ENCODE measurements at places on chromosomes 3 and 15.

- no peak for DNase-seq
These were observed 14.0 kb downstream of the CLDN16 start for GRCh38 chr3:190401963-190402362.

DNA sequence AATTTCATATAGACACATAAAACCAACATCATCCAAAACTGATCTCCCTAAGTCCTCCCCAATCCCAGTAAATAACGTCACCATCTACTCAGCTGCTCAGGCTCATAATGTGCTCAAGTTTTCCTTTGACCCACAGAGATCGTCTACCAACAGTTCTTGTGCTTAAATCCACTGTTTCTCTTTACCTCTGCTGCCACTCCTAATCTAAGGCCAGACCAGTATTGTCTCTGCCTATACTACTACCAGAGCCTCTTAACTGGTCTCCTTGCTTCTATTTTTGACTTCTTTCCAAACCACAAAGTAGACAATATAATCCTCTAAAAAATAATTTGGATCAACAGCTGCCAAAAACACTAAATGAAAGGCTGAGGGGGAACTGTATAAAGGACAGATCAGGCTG is 65.3 kb downstream of the CLASP2 start:
- no peak for DNase-seq

GRCh38 chr3:111846717-111847116 is 12.3 kb upstream of the PHLDB2 start:
- DNase-seq, result peak; percentile 61

DNA sequence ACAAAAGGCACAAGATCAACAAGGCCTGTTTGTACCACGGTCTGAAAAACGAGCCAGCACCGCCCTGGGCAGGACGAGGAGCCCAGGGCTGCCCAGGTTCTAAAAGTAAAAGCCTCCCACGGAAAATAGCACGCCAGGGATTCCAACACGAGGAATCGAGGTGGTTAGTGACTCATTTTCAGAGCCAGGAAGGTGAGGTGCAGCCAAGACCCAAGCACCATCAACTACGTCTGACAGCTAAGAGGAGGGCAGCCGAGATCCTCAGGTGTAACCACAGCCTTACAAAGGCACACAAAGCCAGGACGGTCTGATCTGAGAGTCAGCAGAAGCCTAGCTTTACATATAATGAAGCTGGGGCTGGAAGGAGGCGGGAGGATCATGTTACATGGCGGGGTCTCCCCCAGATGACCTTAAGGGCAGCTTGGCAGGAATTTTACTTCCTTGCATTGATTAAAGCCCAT is 52.5 kb downstream of the ATP10A start:
- DNase-seq, result no peak

GRCh38 chr3:158935846-158936245 is 134.0 kb downstream of the MFSD1 start:
- peak; percentile 7 for DNase-seq

DNA sequence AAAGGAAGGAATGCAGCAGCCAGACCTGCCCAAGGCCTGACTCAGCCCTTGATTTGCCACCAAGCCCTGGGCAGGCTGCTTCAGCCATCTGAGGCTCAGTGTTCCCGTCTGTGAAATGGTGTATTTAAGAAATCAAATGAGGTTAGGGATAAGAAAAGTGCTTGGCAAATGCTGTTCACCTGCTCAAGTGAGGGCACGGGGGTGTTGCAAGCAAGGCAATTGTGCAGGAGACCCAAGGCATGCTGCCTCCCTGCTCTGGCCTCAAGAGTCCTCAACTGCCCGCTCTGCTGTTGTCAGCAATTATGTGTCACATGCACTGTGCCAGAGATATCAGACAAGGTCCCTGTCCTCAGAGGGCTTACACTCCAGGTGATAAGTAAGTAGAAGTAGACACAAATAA is 101.8 kb downstream of the TPRA1 start:
- no peak for DNase-seq

- DNase-seq, result no peak
These were observed 14.9 kb downstream of the NME9 start for GRCh38 chr3:138314751-138315150.

GRCh38 chr15:85312929-85313331 is 67.5 kb upstream of the AKAP13 start:
- no peak for DNase-seq

DNA sequence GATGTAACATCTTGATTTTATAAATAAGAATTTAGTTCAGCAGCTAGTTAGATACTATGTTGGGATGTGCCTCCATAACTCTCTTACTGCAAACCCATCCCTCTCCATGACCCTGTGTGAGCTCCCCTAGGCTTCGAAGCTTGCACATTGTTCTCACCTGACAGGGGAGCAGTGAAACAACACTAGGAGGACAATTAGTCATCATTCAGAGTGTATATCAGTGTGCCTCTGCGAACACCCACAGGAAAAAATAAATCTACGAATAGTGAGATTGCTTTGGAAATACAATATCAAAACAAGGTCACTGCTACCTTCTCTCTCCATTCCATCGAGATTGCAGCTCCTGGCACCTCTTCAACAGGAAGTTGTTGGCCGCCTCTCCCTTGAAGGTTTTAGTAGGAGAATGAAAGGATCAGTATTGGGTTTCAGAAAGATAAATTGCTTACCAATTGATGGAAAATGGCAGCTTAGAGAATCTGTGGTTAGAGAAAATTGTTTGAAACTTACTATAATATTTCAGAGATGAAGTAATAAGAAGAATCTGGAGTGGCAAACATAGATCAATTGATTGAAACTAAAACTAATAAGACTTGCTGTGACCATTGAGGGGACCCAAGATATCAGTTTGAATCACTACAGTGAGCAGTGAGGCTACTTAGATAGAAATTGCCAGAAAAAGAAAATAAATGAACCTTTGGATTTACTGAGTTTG is 103.2 kb downstream of the CHL1 start:
- no peak for DNase-seq

DNA sequence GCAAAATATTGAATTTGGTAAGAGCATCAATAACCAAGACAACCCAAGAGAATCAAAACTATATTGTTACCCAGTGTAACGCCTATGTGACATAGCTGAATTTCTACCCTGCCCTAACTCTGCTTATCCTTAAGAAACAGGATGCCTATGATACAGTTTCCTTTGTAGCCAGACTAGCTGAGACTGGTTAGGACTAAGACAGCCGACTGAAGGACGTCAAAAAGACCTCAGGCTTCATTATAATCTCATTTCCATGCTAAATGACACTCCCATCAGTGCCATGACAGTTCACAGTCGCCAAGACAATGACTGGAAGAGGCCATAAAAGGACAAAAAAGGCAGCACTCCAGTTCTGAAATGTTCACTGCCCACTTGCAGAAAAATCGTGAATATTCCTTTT is 66.8 kb downstream of the GBE1 start:
- DNase-seq, result no peak

DNA sequence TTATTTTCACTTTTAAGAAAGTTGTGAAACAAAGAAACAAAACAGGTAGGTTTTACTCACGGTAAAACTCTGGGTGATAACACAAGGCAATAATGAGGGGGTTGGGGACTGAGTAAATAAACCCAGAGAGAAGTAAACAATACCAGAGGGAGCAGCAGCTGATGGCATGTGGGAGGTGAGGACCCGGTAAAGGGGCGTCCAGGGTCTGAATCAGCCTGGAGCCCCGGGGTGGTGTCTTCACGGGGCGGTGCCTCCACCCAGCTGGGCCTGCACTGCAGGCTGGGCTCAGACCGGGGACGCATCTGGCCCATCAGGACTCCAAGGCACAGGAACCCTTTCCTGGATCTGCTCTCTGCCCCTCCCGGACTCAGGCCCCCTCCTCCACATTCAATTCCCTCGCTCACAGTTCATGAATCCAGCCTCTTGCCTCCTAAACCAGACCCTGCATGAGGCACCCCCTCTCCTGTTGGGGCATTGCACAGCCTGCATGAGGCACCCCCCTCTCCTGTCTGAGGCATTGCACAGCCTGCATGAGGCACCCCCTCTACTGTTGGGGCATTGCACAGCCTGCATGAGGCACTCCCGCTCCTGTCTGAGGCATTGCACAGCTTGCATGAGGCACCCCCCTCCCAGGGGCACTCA is 73.9 kb upstream of the MFGE8 start:
- no peak for DNase-seq

DNA sequence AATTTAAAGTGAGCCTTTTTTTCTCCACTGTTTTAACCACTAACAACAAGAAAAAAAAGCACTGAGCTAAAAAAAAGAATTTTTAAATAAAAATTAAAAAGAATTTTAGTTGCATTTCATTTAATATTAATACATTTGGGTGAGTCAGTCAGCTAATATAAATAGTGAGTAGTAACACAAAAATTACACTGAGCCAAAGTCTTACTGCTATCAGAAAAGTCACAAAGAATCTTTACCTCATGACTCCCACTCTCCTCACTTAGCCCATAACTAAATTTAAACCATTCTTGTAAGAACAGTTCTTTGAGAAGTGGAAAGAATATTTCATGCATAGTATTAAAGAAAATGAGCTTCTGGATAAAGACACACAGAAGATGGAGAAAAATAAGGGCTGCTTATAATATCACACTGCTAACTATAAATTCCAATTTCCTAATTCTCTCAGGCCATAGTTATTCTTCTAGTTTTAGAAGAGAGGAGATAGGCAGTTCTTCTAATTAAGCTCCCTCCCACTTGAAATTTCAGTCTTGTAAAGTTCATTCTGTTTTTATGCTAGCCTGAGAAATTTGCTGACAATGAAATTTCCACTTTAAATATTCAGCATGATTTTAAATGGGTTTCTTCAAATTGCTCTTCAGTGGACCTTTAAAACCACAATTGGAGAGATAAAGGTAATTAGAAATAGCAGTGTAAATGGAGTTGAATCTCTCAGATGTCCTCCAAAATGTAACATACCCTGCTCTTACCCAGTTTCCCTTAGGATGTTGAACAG is 17.6 kb downstream of the SHQ1 start:
- no peak for DNase-seq

- DNase-seq, result no peak
These were observed 29.9 kb upstream of the CCDC80 start for GRCh38 chr3:112670824-112671223.

DNA sequence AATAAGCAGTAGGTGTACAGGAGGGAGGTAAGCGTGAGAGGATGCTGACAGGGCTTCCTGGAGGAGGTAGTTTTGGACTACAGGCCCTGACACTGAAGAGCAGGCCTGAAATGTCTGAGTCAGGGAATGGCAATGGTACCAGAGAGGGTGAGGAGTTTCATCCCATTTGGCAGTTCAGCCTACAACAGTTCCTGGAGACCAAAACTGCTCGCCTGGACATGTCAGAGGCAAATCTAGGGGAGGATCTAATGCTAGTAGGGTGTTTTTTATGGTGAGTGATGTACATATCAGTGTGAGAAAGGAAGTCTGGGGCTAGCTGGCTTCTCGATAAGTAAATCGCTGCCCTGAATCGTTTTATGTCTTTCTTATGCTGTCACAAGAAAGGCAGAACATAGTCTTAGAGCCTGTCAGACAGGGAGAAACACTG is 13.8 kb upstream of the TNFSF10 start:
- DNase-seq, result no peak

DNA sequence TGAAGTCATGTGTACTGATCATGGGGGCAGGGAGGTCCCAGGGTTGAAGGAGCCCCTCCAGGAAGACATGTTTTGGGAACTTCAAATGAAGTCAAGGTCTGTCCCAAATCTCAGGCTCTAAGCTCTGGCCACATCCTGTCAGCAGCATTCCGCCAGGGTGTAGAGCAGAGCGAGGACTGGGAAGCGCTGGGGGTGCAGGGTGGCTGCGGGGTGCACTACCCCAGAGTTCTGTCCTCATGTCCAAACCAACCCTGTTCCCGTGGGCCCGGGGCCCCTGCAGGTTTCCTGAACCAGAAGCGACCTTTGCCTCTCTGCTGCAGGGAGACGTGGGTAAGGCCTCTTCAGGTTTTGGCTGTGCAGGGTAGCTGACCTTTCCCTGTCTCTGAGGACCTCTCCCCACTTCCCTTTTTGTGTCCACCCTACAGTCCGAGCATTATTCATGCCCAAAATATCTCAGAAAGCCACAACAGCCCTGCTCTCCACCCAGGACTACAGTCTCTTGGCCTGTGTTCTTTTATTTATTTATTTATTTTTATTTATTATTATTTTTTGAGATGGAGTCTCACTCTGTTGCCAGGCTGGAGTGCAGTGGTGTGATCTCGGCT is 26.6 kb upstream of the FLNB start:
- DNase-seq, result no peak

- DNase-seq, result no peak
These were observed 567 bp downstream of the TICRR start for GRCh38 chr15:89575656-89576416.

DNA sequence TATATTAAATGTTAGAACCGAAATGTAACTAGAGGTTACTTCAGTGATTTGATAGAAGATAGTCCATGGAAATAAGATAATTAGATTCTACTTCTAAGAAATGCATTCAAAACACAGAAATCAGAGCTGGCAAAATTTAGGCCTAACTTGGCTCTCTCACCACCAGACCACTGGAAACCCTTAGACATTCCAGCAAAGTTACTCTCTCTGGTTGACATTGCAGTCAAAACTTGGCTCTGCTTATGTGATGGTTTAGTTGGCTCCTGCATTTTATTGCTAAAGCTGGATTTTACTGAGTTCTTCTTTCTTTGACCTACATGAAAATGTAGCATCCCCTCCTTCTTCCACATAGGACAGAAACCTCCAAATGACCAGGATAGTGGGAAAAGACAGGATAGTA is 35.4 kb upstream of the CBLB start:
- DNase-seq, result no peak

GRCh38 chr15:41669701-41670100 is 9.5 kb downstream of the MGA start:
- no peak for DNase-seq

GRCh38 chr3:49027634-49028033 is 1.6 kb downstream of the IMPDH2 start:
- no peak for DNase-seq

DNA sequence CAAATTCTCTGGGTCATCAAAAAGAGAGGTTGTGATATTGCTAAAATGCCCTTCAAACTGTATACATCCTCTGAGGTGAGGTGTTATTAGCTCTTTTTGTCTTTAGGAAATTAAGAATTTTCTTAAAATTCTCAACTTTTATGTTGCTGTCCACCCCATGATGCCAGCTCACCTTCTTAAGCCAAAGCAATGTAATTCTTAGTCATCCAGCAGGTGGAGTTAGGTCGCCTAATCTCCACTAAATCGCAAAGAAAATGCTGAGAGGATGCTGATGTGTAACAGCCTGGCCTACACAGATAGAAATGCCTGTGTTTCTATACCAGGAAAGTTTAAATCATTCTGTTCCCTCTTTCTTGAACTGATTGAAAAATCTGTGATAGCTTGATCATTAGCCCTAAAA is 770.2 kb upstream of the ALCAM start:
- DNase-seq, result peak; percentile 22

DNA sequence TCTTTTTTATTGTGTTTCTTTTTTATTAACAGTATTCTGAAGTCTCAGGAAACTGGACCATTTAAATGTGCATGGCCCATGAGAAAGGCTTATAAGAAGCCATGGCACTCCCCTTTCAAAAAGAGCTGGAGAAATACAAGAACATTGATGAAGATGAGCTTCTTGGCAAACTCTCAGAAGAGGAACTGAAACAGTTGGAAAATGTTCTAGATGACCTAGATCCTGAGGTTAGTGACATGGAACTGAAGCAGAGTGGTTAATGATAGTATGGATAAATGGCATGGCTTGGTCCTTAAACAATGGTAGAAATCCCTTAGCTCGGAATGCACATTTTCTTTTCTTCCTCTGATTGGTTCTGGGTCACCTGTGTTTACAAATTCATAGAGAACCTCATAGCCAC is 14.9 kb downstream of the TMOD2 start:
- DNase-seq, result no peak

- DNase-seq, result peak; percentile 55
These were observed 115.1 kb downstream of the LIPC start for GRCh38 chr15:58546635-58547627.

- DNase-seq, result no peak
These were observed 10.3 kb downstream of the DZIP3 start for GRCh38 chr3:108599677-108600409.
